ENCODE measurements at places on chromosomes 7 and 10. TPM values are rescaled to one million over a fixed set of nuclear protein-coding genes. Genes with fewer than 3 reads are reported as not detected.

Gene ADAP1
- total RNA-seq: 3.4 TPM

Gene NUTM2E
- total RNA-seq: 0.31 TPM

Gene GRID2IP
- total RNA-seq: not detected

Gene ENTPD1
- total RNA-seq: not detected

Gene GSAP
- total RNA-seq: 2.7 TPM

Gene BCCIP
- total RNA-seq: 113 TPM

Gene TMEM176B
- total RNA-seq: 0.15 TPM

Gene NKX1-2
- not detected for total RNA-seq

Gene LRMDA
- total RNA-seq: 3.1 TPM

Gene PDE6C
- total RNA-seq: not detected

Gene ZNF746
- total RNA-seq: 20.2 TPM

Gene TYW1
- total RNA-seq: 15.0 TPM

Gene ALDH18A1
- total RNA-seq: 46.8 TPM

Gene BAG3
- 242 TPM for total RNA-seq

Gene CCDC126
- 3.6 TPM for total RNA-seq

Gene SPDYE2
- total RNA-seq: not detected

Gene TUBAL3
- 0.34 TPM for total RNA-seq

Gene CCDC172
- total RNA-seq: not detected

Gene COBL
- total RNA-seq: 4.1 TPM

Gene AZGP1
- 0.13 TPM for total RNA-seq

Gene OR2A5
- not detected for total RNA-seq

Gene CYREN
- total RNA-seq: 86.1 TPM

Gene RASSF4
- 4.1 TPM for total RNA-seq

Gene GPC2
- total RNA-seq: 1.0 TPM

Gene GPR15LG
- total RNA-seq: not detected

Gene C10orf120
- not detected for total RNA-seq

Gene SRI
- total RNA-seq: 135 TPM

Gene C7orf33
- total RNA-seq: not detected

Gene NAT16
- 0.15 TPM for total RNA-seq

Gene ARHGEF35
- 0.18 TPM for total RNA-seq

Gene IL6
- total RNA-seq: 1.4 TPM

Gene CHN2
- 0.35 TPM for total RNA-seq

Gene STOX1
- total RNA-seq: 0.45 TPM

Gene COMMD3
- 54.5 TPM for total RNA-seq

Gene CCDC186
- total RNA-seq: 4.0 TPM

Gene NPTX2
- total RNA-seq: 0.14 TPM

Gene PNLIPRP3
- total RNA-seq: not detected

Gene PRSS58
- total RNA-seq: not detected

Gene RSBN1L
- total RNA-seq: 6.9 TPM

Gene CCDC136
- 2.2 TPM for total RNA-seq

Gene ELFN1
- total RNA-seq: 0.23 TPM

Gene CPA4
- 4.4 TPM for total RNA-seq
